ENCODE measurements at places on chromosomes 11 and 22. TPM values are rescaled to one million over a fixed set of nuclear protein-coding genes. Genes with fewer than 3 reads are reported as not detected.

- no peak for DNase-seq
Measured at GRCh38 chr22:36887162-36887561, 26.3 kb upstream of the CSF2RB start.

FGF4 gene
- total RNA-seq: not detected

BDNF gene
- total RNA-seq: 8.4 TPM

- DNase-seq: no peak
Measured at GRCh38 chr11:40986320-40986719, 473.1 kb downstream of the LRRC4C start.

DNA sequence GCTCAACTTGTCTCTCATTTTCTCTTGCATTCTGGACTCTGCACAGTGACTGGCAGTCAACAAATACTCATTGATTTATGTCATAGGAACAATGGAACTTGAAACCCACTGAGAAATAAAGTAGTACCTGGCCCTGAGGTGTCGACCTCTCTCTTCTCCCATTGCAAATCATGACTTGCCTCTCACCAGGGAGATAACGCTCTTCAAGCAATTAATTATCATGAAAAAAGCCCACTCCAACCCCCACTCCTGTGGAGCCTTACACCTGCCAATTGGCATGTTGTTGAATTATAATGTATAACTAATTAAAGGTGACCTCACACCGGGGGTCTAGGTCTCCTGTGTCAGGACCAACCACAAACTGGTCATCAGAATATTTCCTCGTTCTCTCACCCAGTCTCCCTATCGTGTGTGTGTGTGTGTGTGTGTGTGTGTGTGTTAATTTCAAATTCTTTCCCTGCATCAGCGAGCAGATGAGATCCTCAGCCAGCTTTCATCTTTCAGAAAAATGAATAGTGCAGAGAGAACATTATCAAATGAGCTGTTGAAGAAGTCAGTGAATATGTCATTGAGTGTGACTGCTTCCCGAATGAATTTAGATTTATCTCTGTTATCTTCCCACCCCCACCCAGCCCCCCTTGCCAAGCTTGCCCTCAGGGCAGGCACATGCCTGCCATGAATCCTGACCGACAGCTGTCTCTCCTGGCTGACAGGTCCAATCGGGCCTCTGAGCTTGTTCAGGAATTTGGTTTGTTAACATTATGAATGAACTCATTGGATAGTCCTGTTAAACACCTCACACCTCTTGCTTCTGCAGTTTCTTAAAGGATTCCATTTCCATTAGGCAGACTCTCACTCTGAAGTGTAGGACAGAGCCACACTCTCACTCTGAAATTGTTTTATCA, 357.4 kb downstream of the INSC start:
- no peak for DNase-seq

- DNase-seq: no peak
Measured at GRCh38 chr11:57668434-57668782, 494 bp downstream of the ZDHHC5 start.

- no peak for DNase-seq
Measured at GRCh38 chr11:125992893-125993292, 47.0 kb downstream of the VSIG10L2 start.

DNA sequence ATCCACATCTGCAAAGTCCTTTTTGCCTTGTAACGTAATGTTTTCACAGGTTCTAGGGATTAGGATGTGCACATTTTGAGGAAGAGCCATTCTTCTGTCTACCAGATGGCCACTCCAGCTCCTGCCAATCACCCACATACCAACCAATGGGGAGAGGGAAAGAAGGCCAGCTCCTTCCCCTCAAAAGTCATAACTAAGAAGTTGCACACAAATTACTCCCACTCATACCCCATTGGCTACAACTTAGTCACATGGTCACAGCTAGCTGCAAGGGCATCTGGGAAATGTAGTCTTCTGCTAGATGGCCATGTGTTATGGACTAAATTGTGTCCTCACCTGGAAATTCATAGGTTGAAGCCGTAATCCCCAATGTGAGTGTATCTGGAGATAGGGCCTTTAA, 15.4 kb upstream of the MYOD1 start:
- DNase-seq: no peak

NUP98 gene
- 49.6 TPM for total RNA-seq

GRCh38 chr11:99592266-99592665, 571.5 kb downstream of the CNTN5 start:
- DNase-seq: no peak

DNA sequence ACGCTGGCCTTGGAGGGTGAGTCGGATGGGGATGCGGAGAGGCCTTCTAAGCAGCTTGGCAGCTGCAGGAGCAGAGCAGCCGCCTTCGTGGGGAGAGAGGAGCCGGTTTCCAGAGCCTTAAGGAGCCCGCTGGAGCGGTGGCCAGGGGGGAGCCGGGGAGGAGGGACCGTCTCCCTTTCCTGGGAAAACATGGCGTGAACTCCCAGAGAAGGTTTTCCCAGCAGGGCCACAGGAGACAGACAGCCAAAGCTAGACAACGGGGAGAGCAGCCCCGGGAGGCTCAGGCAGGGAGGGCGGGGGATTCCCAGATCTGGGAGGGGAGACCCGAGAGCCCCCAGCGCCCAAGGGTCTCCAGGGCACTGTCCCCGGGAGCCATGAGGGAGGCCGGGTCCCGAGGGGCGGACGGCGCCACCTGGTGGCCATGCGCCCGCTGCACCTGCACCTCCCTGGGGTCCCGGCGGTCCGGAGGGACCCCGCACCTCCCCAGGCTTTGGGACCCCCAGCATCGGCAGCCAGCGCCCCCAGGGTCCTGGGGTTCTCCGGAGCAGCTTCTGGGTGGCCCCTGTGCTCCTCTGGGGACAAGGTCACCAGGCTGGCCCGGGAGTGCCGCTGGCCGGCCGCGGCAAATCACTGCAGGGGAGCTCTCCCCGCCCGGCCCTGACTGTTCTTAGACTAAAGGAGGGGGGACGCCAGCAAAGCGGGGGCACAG, 2.4 kb upstream of the SYT8 start:
- DNase-seq: no peak
